ENCODE measurements at places on chromosomes 1 and 21.

GRCh38 chr1:94883691-94884090 lies 43.2 kb downstream of the CNN3 start:
- peak; percentile 24 for DNase-seq

DNA sequence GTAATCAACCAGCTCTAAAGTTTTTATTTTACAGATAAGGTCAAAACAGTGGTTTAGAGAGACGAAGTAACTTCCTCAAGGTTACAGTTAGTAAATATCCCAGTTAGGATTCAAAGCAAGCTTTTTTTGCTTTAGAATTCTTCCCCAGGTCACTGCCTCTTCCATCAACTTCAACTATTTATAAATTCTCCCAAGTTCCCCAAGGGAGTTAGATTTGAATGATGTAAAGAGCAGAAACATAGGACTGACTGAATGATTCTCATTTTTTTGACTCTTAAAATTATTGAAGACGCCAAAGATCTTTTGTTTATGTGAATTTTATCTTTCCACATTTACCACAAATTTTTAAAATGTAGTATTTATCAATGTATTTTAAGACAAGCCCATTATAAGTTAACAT lies 4.1 kb downstream of the POGZ start:
- DNase-seq = no peak

DNA sequence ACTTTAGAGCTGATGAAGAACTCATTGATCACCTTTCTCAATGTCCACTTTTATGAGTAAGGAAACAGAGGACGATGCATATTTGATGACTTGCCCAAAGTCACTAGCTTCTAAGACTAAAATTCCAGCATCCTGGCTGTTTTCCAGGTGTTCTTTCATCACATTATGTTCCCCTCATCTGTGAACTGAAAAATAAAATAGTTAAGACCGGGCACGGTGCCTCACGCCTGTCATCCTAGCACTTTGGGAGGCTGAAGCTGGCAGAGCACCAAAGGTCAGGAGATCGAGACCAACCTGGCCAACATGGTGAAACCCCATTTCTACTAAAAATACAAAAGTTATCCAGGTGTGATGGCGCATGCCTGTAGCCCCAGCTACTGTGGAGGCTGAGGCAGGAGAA lies 297.5 kb downstream of the DUSP10 start:
- DNase-seq = no peak

- DNase-seq = no peak
Observed at GRCh38 chr1:181971424-181971823, 90.1 kb downstream of the ZNF648 start.

DNA sequence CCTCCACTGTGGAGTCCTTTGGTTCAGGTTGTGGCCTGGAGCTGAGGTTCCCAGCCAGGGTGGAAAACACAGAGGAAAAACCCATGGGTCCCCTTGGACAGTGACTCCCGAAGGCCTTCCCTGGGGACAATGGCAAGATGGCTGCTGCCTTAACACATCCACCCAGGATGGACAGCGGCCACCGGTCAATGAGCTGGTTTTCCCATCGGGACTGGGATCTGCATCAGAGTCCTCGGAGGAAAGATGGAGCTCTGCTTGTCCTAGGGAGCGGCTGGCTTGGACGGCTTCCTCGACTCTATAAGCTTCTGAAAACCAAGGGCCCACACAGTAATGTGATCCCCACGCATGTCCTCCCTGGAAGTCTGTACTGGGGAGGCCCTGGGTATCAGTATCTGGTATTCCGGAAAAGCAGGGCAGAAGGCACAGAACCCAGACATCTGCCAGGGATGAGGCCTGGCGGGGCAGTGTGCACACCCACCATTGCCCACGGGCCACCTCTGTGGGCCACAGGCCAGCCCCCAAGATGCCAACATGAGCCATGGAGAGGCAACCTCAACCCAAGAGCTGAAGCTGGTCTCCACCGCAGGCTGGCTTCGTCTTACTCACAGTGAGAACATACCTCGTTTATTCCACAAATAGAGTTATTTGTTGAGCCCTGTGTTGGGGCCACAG lies 94.7 kb upstream of the VAMP3 start:
- no peak for DNase-seq

- DNase-seq = no peak
Observed at GRCh38 chr21:29511096-29511495, 212.4 kb downstream of the BACH1 start.

DNA sequence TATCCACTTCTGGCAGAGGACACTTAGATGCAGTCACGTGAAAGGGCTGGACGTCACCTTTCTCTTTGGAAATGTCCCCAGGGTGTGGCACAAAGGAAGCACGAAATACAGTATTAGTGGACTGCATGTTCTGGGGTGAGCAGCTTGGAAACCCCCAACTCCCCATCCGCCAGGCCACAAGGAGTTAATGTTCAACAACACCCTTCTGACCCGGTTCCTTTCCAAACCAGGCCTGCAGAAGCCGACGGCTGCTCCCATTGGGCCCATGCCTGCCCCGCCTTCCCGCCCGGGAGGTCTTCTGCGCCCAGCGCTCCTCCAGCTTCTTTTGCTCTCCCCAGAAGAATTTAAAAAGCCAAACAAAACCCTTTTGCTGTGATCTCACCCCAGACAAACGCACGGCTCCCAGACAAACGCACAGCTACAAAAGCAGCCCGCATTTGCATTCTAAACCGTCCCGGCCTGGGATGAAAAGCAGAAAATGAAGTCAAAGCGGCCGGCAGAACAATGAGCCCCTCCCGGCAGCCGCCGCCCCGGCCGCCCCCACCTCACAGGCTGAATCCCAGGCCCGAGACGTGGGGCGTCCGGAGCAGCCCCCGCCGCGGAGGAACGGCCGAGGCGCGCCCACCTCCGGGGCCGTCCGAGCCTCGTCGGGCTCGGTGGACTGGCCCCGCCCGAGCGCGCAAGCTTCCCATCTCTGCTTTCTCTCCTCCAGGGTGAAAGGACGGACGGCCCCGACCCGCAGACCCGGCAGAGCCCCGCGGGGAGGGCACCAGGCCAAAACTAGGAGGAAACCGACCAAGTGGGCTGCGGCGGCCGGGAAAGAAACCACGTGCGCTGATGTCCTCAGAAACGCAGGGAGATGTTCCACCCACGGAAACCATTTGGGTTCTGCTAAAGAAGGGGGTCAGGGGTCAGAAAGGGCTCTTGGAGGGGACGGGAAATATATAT lies 101.9 kb downstream of the PLPP3 start:
- DNase-seq = peak; percentile 23

GRCh38 chr1:228095938-228096337 lies 7.2 kb downstream of the C1orf35 start:
- peak; percentile 8 for DNase-seq

GRCh38 chr1:15383810-15384209 lies 25.9 kb upstream of the EFHD2 start:
- no peak for DNase-seq
